ENCODE measurements at places on chromosomes 2 and 18.

- no peak for DNase-seq
These were observed 117.2 kb upstream of the KLF7 start for GRCh38 chr2:207282916-207283315.

DNA sequence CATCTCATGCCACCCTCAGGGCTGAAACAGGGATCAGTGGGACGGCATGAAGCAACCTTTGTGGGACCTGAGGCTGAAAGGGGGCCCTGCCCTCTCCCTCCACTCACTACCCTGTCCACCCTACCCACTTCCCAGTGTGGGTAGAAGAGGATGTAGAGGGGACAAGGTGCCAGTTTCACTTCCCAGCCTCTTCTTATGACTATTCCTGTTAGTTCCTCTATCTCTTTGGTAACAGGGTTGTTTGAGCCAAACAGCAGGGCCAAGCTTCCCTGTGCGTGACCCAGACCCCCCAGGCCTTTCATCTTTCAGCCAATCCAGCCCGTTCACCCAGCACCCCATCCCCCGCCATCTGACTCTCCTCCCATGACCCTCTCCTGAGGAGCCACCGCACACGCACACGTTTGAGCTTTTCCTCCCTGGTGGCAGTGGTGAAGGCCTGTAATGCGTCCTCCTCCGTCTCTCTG, 82.3 kb downstream of the STPG4 start:
- no peak for DNase-seq

- DNase-seq, result no peak
These were observed 63.1 kb downstream of the FECH start for GRCh38 chr18:57523171-57523956.

DNA sequence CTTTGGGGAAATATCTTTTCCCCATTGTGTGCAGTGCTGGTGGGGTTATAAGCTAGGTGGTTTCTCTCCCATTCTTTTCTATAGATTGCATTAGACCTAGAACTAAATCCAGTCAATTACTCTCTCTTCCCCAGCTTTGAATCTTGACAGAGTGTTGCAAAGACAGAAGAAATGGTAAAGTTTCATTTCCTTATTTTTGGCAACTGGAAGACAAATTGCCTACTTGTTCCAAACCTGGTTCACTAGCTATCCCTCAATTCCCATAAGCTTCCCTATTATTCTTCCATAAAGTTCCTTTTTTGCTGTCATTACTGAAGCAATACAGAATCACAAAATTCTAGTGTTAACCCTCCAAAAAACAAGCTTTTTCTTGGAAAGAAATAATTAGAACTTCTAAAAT, 94.0 kb upstream of the ITGA4 start:
- no peak for DNase-seq

DNA sequence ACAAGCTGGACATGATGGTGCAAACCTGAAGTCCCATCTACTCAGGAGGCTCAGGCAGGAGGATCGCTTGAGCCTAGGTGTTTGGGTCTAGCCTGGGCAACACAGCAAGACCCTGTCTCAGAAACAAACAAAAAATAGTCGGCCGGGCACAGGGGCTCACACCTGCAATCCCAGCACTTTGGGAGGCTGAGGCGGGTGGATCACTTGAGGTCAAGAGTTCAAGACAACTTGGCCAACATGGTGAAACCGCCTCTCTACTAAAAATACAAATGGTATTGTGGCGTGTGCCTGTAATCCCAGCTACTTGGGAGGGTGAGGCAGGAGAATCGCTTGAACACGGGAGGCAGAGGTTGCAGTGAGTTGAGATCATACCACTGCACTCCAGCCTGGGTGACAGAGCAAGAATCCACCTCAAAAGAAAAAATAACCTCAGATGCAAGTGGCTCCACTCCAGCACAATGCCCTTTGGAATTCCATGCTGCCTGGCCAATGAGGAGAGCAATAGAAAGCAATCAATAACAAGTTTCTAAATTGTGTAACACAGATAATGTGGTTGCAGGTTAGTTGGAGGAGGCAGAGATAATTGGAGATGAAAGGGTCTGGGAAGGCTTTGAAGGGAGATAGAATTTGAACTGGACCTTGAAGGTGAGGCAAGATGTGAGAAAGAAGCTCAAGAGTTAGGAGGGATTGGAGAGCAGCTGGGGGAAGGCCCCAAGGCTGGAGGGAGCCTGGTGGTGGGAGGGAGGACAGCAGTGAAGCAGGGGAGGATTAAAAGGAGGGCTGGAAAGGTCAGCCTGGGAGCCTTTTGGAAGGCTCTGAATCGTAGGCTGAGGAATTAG, 6.0 kb downstream of the TTC31 start:
- DNase-seq, result no peak

DNA sequence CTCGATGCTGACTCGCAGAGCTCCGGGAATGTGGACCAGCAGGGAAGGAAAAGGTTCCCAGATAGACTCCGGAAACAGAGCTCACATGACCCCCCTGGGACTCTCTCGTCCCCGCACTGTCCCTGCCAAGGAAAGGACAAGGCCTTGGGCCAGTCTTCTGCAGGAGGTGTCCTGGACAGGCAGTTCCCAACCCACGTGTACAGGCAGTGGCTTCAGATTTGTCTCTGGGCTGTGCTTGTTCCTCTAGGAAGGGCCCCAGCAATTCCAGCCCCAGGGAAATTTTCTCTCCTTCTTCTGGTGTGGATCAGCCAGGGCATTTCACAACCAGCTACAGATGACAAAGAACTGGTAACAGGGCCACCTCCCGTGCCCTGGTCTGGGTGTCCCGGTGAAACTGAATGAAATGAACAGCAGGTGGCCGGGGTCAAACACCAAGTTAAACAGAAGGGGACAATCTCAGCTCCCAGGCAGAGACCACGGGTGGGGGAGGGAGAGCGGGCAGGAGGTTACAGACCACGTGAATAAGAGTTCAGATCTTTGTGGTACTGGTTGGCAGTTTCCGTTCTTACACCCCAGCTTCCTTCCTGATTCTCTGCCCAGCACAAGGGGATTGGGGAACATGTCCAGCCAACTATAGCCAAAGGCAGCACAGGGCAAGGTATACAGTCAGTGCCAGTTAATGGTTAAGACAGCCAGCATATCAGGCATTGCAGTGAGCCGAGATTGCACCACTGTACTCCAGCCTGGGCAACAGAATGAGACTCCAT, 52.2 kb upstream of the CAB39 start:
- DNase-seq, result no peak

GRCh38 chr2:11028407-11028916, 116.7 kb downstream of the KCNF1 start:
- DNase-seq, result no peak

DNA sequence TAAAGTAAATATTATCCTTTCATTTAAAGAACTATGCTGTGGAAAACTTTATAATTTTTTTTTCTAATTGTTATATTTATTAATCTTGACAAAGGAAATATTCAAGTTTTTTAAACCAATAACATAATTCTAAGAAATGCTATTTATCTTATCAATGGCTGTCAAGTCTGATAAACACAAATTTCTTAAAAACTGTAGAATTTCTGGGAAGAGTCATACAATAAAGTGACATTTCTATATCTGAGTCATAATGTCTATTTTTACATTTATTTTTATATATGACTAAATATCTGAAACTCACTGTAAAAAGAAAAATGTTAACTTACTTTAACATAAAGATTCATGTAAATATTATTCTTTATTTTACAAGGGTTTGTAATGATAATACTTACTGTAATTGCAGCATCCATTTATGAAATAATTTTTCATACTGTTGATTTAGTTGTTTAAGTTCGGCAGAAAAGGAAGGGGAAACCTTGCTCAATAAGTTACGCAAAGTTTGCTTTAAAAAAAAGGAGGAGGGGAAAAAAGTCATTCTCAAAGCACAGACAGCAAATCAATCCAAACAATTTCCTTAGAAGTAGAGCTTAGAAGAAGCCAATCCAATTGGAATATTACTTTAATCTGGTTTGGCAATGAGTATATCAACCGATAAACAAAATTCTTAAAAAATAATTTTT, 32.4 kb downstream of the ORC2 start:
- no peak for DNase-seq

DNA sequence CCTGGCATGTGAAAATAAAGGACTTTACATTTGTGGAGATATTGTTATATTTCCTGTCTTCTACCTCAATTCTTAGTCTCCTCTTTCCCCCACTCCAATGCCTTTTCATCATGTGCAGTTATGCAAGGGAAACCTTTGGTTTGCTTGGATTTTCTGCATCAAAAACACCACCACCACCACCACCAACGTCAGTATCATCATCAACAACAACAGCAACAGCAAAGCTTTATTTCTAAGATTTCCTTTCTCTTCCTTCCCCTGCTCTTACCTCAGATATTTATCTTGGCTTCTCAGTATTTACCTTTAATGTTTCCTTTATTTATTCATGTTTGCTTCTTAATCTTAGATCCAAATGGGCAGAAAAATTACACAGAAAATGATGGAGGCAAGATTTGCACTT, 26.1 kb downstream of the CXCR4 start:
- no peak for DNase-seq

DNA sequence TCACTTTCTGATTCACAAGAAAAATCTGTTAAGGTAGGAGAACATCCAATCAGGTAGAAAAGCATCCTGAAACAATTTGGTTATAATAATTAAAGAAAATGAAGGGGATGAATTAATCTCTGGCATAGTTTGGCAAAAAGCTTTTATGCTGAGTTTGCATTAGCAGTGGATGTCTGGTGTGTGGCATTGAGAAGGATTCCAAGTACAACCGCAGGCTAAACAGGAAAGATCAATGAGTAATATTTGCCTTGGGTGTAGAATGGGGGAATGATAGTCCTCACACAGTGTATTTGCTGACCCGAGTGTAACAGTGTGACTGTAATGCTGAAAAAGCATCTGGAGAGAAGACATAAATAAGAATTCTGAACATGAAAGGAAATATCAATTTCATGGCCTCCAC, 68.3 kb upstream of the SESTD1 start:
- DNase-seq, result no peak

GRCh38 chr18:35618696-35619095, 37.2 kb downstream of the GALNT1 start:
- no peak for DNase-seq

GRCh38 chr2:71190656-71191569, 36.0 kb downstream of the PAIP2B start:
- no peak for DNase-seq

DNA sequence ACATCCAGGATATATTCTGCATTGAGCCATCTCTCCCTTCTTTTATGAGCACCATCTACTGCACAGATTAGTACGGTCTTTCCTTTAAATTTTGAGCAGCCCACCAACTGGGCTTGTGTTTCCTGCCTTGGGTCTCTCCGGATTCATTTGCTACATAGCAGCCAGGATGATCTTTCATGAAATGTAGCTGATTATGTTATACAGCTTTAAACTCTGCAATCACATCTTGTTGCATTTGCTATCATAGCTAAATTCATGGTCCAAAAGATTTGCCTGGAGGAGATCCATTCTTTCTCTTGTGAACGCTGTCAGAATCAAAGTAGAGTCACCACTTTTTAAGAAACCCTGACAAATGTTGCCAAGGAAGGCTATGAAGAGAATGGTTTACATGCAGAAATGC, 215.1 kb upstream of the LRRTM4 start:
- no peak for DNase-seq

DNA sequence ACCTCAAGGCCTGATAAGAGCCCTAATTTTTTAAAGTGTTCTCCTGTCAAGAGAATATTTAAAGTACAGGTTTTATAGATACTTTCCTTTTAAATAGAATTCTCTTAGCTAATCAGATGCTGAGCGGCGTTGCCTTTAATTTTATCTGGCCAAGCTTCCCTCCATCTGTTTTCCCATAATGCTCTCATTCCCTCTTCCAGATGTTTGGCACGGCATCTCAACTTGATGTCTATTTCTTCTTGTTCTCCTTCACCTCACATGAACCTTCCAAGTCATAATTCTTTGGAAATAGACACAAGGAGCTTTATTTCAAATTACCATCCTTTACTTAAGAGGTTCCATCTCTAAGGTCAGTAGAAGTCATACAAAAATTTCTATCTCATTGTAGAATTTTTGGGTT, 76.1 kb upstream of the CPO start:
- no peak for DNase-seq

DNA sequence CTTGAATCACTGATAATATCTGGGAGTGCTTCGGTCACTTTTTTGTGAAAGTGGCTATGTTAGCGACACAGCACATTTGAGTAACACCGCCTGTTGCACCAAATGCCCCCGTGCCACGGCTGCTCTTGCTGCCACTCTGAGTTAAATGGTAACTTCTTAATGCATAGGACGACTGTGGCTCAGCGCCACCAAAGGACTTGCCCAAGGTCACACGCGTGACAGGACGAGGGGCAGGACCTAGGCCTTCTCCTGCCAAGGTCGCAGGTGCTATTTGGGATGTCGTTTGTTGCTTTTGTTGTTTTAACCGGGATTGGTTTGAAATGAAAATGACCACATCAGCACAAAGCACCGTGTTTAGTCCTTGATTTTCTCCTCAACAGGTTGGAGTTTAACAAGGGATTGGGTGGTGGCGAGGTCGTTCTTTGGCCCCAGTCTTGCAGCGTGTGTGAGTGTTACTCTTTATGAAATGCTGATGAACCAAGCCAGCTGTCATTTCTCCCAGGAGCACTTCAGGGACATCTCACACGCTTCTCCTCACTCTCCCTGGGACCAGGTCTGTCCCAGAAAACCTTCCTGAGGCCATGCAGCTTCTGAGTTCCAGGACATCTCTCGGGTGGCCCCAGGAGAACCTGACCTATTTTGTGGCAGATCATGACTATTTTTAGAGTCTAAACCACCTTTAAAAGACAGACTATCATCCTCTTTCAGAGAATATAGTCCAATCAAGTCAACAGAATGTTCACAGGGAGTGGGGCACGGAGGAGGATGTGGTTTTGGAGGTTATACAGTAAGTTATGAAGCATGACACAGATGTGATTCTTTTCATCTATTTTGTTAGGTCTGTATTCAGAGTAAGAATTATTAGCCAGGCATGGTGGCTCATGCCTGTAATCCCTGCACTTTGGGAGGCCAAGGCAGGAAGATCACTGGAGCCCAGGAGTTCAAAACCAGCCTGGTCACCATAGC, 49.9 kb downstream of the MTCL1 start:
- DNase-seq, result no peak

GRCh38 chr18:37588289-37588688, 22.7 kb upstream of the CELF4 start:
- no peak for DNase-seq

GRCh38 chr2:60614319-60614718, 60.9 kb upstream of the BCL11A start:
- no peak for DNase-seq

DNA sequence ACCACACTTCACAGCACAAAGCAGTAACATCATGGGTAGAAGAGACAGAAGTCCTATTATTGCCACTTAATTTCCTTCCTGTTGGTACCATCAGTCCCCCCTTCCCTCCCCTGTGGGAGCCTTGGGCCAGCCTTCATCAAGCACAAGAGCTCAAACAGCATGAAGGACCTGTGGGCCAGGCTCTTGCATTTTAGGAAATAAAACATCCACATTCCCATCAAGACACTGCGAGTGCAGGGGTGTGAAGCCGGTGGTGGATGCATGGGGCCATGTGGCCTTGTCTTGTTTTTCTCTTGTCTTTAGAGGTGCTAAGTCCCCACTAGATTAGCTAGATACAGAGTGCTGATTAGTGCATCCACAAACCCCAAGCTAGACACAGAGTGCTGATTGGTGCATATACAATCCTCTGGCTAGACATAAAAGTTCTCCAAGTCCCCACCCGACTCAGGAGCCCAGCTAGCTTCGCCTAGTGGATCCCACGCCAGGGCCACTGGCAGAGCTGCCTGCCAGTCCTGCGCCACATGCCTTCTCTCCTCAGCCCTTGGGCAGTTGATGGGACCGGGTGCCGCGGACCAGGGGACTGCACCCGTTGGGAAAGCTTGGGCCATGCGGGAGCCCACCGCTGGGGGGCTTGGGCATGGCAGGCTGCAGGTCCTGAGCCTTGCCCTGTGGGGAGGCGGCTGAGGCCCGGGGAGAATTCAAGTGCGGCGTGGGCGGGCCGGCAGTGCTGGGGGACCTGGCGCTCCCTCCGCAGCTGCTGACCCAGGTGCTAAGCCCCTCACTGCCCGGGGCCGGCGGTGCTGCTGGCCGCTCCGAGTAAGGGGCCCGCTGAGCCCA, 14.7 kb upstream of the PXDN start:
- DNase-seq, result no peak

All from occipital lobe (tissue), 3 donors.